ENCODE measurements at places on chromosomes 1 and 21.

- no peak for DNase-seq
Observed at GRCh38 chr1:17333081-17333480, 25.1 kb downstream of the PADI4 start.

- DNase-seq = no peak
Observed at GRCh38 chr1:43545695-43546387, 15.2 kb downstream of the PTPRF start.

- no peak for DNase-seq
Observed at GRCh38 chr1:103191327-103191726, 83.0 kb upstream of the COL11A1 start.

DNA sequence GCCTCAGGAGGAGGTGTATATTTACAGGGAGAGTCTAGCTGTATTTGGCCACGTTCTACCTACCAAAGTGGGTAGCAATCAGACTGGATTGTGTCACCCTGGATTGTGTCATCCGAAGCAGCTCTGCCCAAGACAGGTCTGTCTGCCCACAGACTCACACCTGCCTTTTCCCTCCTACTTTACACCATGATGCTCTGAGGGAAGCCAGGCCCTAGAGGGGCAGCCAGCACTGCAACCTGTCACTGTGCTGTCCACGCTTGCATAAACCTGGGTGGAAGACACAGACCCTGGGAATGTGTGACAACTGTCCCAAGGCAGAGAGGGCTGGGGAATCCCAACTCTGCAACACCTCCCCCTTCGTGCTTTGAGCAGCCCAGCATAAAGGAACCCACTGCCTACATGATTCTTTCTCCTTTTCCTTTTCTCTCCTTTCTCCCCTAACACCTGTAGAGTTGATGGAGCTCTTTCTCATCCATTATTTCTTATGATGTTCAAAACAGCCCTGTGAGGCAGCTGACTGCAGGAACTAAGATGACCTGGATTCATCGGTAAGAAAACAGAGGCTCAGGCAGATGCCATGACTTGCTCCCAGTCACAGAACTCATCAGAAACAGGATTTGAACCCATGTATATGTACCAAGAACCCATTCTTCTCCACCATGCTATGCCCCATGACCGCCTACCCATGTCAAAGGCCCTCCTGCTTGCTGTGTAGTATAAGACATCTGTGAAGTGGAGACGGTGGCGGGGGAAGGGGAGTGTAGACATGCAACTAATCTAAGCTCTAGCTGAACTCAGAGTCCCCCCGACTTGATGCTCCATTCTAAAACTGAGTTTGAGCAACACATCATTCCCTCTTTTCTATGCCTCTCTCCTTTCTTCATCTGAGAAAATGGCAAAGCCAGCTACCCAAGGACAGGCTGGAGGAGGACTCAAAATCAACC lies 55.9 kb downstream of the ITPKB start:
- DNase-seq = no peak

DNA sequence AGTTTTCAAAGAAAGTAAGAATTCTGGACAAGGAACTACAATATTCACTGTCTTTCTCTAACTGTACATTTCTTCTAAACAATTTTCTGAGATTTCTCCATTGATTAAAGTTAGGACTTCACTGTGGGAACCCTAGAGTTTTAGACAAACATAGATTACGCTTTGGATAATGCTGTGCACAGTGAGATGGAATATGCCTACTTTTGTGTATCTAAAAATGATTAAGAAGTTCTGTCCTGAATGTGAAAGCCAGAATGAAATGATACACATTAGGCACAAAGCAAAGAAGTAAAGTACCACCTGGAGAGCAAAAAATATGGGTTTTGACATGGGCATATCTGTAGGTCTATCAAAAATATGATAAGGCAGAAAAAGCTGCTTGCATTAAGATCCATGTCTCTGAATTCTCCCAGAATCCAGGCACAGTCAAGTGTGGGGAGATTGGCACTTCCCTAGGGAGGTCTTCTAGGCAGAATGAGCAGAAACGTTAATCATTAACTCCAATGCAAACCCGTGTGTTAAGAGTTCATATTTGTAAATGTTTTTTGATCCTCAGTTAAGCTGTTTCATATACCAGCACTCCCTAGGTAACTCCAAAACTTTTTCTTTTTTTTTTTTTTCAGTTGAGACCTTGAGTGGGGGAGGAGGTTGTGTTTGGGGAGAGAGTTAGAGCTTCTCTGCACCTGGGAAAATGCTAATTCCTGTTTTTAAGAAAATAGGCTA lies 467.1 kb downstream of the LMO4 start:
- DNase-seq = no peak

DNA sequence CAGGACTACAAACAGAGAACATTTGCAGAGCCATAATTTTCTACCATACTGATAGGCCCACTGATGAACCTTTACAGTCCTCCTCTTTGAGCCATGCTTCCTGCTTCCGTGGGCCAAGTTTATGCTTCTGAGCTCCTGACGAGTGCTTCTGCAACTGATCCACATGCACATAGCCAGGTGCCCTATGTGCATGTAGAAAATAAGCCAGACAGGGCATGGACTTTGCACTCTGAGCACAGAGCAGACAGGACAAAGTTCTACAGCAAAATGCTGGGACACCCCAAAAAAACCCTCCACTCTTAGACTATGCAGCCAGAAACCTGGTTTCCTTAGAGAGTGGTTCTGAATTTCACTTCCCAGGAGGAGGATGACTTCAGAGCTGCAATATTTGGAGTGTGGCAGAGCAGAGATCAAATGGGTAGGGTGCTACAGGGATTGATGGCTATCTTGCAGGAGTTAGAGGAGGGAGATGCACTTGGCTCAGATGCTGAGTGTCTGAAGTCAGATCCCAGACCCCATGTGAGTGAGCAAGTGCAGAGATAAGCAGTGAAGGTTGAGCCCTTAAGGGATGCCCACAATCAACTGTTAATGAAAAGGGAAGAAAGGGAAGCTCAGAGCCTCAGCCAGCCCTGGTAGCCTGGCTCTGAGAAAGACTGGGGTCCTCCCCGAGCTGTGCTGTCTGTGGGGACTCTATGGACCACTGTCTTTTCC lies 230.9 kb downstream of the DUSP10 start:
- no peak for DNase-seq

- no peak for DNase-seq
Observed at GRCh38 chr1:215987092-215987875, 420.2 kb downstream of the KCTD3 start.

GRCh38 chr1:3530926-3531818 lies 76.7 kb downstream of the ARHGEF16 start:
- DNase-seq = peak; percentile 51

DNA sequence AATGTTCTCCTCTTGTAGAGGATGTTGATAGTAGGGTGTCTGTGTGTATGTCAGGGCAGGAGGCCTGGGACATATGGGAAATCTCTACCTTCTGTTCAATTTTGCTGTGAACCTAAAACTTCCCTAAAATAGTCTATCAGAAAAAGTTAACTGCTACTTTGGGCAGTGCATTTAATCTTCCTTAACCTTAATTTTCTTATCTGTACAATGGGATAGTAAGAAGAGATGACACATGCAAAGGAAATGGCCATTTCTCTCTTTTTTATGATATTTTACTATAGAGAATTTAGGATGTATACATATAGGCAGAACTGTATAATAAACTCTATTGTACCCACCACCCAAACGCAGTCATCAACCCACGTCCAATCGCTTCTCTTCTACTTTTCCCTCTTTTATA lies 8.6 kb downstream of the AGO3 start:
- no peak for DNase-seq

DNA sequence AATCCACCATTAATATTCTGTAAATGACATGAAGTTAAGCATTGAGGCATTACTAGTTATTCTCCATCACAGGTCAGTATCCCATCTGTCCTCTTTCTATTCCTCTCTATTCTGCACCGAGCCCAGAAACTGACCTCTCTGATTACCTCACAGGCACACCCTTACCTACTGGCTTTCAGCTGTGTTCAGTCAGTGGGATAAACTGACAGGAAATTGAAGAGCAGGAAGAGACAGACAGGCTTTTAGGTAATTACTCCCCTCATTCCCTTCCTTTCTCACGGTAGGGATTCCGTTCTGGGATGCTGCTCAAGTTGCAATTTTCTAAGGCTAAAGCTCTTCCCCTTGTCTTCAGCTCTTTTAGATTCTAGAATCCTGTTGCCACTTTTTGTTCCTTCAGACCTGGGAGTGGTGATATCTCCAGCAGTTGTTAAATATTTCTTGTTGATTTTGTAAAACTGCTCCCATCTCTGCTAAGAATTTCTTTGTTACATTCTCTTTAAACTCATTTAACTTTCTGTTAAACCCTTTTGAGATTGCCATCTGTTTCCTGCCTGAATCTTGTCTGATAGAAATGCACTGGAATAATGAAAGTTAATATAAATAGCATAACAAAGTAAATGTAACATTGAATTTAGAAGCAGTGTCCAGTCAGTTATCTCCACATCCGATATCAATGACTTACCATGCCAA lies 1063.4 kb downstream of the PLA2G4A start:
- DNase-seq = no peak

DNA sequence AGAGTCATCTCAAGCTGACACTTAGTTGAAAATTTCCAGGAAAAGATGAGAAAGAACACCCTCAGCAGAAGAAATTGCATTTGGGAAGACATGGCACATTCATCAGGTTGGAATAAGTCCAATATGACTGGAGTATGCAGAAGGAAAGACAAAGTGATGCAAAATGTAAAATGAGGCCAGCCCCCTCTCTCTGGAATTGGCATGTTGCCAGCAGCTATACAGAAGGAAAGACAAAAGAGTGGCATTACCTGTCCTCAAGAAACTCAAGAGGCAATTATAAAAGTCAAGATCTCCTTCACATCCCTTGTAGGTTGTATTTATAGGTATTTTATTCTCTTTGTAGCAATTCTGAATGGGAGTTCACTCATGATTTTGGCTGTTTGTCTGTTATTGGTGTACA lies 426.3 kb downstream of the AGBL4 start:
- no peak for DNase-seq

DNA sequence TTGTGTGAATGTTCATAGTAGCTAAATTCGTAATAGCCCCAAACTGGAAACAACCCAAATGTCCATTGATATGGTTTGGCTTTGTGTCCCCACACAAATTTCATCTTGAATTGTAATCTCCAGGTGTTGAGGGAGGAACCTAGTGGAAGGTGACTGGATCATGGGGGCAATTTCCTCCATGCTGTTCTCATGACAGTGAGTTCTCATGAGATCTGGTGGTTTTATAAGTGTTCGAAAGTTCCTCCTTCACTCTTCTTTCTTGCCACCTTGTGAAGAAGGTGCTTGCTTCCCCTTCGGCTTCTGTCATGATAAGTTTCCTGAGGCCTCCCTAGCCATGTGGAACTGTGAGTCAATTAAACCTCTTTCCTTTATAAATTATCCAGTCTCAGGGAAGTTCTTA lies 11.3 kb downstream of the UBE2G2 start:
- DNase-seq = no peak

GRCh38 chr1:41416552-41417334 lies 55.5 kb downstream of the FOXO6 start:
- DNase-seq = peak; percentile 19

- DNase-seq = no peak
Observed at GRCh38 chr1:117162816-117163215, 41.3 kb upstream of the TRIM45 start.

DNA sequence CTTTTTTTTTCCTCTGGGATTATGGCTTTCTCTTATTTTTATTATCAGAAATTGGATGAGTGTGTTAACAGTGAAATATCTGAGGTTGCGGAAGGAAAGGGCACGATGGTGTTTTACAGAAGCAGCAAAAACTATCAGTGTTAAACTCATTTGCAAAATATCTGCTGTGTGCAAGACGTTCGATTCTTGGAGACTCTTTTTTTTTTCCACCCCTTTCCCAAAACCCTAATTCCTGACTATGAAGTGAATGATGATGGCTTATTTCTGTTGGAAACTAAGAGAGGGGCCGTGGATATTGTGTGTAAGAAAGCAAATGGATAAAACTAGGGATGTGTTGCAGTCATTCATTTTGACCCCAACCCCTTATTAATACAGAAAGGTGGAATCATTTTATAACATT lies 677 bp downstream of the NCAM2 start:
- no peak for DNase-seq

- no peak for DNase-seq
Observed at GRCh38 chr1:29635501-29636263, 399.4 kb downstream of the PTPRU start.

GRCh38 chr1:180116964-180117763 lies 37.5 kb upstream of the QSOX1 start:
- no peak for DNase-seq

DNA sequence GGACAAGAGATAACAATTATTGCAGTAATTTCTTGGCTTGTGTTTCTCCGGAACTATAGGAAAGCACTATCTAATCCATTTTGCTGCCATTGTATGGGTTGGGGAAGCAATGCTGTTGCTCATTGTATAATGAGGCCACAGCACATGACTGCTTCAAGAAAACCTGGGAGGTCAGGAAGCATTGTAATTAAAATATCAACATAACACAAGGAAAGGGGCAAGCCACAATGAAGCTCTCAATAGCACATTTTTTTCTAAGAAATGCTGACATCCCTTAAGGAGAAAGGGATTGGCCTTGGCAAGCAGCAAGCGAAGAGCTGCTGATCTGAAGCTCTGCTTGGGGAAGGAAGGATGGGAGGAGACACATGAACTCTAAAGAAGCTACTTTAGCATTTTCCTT lies 44.0 kb downstream of the PLPP3 start:
- DNase-seq = no peak

DNA sequence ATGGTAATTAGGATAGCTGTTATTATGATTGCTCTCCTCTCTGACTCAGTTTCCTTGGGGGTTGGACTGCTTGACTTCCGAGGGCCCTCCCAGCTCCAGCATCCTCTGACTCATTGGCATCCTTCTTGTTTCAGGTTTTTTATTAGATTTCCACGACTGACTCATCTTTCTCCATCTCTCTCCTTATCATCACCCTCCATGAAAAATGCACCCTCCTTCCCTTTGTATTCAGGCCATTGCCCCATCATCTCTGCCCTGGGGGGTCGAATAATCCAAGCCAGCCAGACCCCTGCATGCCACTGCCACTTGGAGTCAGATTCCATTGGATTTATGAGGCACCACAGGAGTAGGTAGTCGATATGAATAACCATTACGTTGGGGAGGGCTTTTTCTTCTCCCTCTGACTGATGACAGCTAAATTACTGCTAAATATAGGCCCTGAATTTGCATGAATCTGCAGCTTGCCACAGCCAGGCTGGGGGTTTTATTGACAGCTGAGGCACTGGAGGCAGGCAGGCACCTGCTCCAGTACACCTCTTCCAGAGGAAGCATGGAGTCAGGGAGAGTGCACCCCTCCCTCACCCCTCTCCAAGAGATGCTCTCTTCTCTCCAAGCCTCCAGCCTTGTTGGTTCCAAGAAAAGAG lies 91.7 kb downstream of the C1orf94 start:
- no peak for DNase-seq

GRCh38 chr1:21783679-21784603 lies 992 bp upstream of the USP48 start:
- no peak for DNase-seq
